A549 treated with CORT108297 at 1 μM for 4 hours (cell line): ENCODE measurements at places on chromosomes 4 and X. TPM values are rescaled to one million over a fixed set of nuclear protein-coding genes. Genes with fewer than 3 reads are reported as not detected.

COX7B2 gene
- not detected in 5 replicates for total RNA-seq

LRCH2 gene
- 0.02 to 0.03 TPM (median 0.02 TPM) in 3 of 5 replicates, not detected in the others for total RNA-seq

TIGD2 gene
- 4.2 to 7.1 TPM (median 5.0 TPM) in 5 replicates for total RNA-seq

PCYT1B gene
- not detected in 5 replicates for total RNA-seq

PCDH7 gene
- 0.07 to 0.15 TPM (median 0.10 TPM) in 5 replicates for total RNA-seq

DDX53 gene
- total RNA-seq, result not detected in 5 replicates

UGT2B10 gene
- 0.06 TPM in 1 of 5 replicates, not detected in the others for total RNA-seq

GLOD5 gene
- not detected in 5 replicates for total RNA-seq

MXRA5 gene
- not detected in 5 replicates for total RNA-seq

RBMXL3 gene
- not detected in 5 replicates for total RNA-seq

GABRB1 gene
- not detected in 5 replicates for total RNA-seq

STEEP1 gene
- 30.3 to 37.8 TPM (median 31.1 TPM) in 5 replicates for total RNA-seq

TAB3 gene
- total RNA-seq, result 6.2 to 11.4 TPM (median 10.3 TPM) in 5 replicates

STPG2 gene
- 0.05 TPM in 1 of 5 replicates, not detected in the others for total RNA-seq

ALAS2 gene
- not detected in 5 replicates for total RNA-seq

AMER1 gene
- 2.1 to 3.0 TPM (median 2.7 TPM) in 5 replicates for total RNA-seq

SPANXC gene
- total RNA-seq, result 0.44 to 1.4 TPM (median 0.92 TPM) in 5 replicates

MAGEA2B gene
- total RNA-seq, result not detected in 5 replicates

BTC gene
- 1.2 to 1.6 TPM (median 1.3 TPM) in 5 replicates for total RNA-seq

ARHGAP24 gene
- 3.0 to 4.0 TPM (median 3.6 TPM) in 5 replicates for total RNA-seq

CLDN34 gene
- total RNA-seq, result not detected in 5 replicates

ADAMTS3 gene
- total RNA-seq, result 0.02 TPM in 1 of 5 replicates, not detected in the others

EPHA5 gene
- total RNA-seq, result 0.24 to 0.46 TPM (median 0.39 TPM) in 5 replicates

HTN3 gene
- total RNA-seq, result not detected in 5 replicates

UPF3B gene
- total RNA-seq, result 18.7 to 26.8 TPM (median 19.9 TPM) in 5 replicates

CT83 gene
- total RNA-seq, result not detected in 5 replicates

CAMK2D gene
- total RNA-seq, result 14.2 to 20.8 TPM (median 15.3 TPM) in 5 replicates

AR gene
- 2.9 to 3.6 TPM (median 3.2 TPM) in 5 replicates for total RNA-seq

SSX4 gene
- total RNA-seq, result not detected in 5 replicates

EIF4E gene
- total RNA-seq, result 79.3 to 187 TPM (median 86.1 TPM) in 5 replicates

RCHY1 gene
- 12.5 to 21.7 TPM (median 15.8 TPM) in 5 replicates for total RNA-seq
